ENCODE measurements at places on chromosomes 7 and 10.

GRCh38 chr7:11120068-11120664 lies 146.5 kb downstream of the PHF14 start:
- DNase-seq, result no peak

DNA sequence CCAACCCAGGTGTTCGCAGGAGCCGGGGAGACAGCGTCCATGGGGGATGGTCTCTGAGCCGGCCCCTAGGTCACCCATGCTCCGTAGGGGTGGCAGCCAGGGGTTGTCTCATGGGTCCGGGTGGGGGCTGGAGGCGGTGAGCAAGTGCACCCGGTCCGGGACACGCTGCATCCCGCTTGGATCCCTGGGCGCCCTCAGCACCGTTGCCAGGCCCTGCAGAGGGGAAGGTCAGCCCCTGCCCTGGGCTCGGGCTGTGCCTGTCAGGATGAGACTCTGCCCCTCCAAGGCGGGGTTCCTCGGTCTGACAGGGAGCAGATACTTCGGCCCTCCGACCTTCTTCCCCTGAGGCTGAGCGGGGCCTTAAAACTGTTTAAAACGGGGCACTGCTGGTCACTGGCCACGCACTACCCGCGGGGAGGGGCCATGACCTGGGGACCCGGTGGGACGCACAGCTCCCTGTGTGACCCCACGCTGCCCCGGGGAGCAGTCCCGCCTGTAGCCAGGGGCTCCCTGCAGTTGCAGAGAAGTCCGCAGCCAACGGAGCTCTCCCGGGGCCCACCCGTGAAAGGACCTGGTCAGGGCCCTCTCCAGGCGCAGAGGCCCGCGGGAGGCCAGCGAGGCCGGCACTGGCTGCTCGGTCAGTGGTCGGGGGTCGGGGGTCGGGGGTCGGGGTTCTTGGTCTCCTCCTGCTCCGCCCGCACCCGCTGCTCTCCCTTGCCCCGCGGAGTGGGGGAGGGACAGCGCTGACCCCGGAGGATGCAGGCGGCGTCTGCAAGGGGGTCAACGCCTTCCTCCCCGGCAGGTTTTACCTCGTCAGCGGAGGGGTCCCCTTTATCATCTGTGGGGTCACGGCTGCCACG lies 33.4 kb upstream of the KNDC1 start:
- no peak for DNase-seq

DNA sequence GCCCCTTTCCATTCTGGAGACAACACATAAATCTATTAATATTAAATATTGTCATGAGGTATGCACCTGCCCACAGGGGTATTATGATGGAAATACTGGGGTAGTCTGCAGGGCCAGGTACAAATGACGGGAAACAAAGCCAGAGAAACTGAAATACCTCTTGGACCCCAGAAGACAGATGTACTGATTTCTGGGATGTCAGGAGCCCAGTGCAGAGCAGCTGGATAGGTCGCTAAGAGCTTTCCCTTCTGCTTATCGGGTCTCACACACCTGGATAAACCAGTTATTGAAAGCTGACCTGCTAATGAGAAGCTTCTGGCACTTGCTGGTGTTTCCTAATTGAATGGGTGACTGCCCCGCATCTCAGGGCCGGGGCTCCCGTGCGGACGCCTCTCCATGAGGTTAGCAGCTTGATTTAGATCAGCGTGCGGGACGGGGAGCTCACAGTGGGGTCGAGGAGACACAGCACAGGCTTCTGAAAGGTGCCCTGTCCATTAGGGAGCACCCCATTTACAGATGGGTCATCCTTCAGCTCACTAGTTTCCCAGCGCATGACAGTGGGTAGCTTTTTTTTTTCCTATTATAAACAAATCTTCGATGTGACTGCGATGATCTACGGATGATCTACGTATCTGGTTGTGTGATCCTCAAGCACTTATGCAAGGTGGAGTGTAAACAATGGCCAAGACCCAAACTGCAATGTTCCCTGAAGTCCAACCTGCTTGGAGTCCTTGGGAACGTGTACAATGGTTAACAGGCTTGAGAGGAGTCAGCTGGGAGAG lies 1.5 kb upstream of the INSIG1 start:
- DNase-seq, result no peak

DNA sequence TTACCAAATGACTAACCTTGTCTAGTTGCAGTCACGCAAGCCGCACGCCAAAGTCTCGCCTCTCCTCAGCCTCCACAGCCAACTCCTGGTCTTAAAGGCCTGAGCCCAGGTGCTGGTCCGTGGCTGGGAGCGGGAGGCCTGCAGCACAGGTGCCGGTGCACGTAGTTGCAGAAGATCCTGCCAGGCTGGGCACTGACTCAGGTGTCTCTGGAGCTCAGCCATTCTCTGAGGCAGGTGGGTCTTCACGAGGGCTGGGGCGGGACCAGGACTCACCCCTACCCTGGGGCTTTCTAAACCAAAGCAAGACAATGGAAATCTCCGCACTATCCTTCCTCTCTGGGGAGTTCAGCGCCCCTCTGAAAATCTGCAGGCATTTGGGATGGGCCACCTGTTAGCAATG lies 216.4 kb downstream of the MLLT10 start:
- DNase-seq, result no peak

GRCh38 chr7:66173856-66174255 lies 31.3 kb upstream of the TPST1 start:
- no peak for DNase-seq

- no peak for DNase-seq
These were observed 164.4 kb upstream of the NAMPT start for GRCh38 chr7:106448992-106449859.

- no peak for DNase-seq
These were observed 163.6 kb downstream of the CAMK1D start for GRCh38 chr10:12513003-12513365.

DNA sequence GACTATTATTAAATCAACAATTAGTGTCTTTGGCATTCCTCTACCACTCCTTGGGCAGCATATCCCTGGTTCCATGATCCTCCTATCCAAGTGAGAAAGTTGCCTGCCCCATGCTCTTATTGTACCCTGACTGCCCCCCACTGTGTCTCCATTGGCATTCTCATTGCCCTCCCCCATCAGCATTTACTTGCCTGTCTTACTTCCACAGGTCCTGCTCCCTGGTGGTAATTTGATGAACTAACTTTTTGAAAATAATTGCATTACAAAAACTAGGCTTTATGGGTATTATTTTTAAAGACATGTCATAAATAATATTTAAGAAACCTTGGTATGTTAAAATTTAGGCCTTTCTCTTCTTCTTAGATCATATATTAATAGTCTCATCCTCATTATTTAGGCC lies 346.4 kb downstream of the PCLO start:
- DNase-seq, result no peak

Measured in CD4-positive, alpha-beta T cell (primary cell).